Stimulated activated CD4-positive, alpha-beta T cell treated with anti-CD3 and anti-CD28 coated beads, Interleukin-1b, Interleukin-23, amount 100 ng/mL, for 1 hour (primary cell): ENCODE measurements at places on chromosomes 4 and X.

DNA sequence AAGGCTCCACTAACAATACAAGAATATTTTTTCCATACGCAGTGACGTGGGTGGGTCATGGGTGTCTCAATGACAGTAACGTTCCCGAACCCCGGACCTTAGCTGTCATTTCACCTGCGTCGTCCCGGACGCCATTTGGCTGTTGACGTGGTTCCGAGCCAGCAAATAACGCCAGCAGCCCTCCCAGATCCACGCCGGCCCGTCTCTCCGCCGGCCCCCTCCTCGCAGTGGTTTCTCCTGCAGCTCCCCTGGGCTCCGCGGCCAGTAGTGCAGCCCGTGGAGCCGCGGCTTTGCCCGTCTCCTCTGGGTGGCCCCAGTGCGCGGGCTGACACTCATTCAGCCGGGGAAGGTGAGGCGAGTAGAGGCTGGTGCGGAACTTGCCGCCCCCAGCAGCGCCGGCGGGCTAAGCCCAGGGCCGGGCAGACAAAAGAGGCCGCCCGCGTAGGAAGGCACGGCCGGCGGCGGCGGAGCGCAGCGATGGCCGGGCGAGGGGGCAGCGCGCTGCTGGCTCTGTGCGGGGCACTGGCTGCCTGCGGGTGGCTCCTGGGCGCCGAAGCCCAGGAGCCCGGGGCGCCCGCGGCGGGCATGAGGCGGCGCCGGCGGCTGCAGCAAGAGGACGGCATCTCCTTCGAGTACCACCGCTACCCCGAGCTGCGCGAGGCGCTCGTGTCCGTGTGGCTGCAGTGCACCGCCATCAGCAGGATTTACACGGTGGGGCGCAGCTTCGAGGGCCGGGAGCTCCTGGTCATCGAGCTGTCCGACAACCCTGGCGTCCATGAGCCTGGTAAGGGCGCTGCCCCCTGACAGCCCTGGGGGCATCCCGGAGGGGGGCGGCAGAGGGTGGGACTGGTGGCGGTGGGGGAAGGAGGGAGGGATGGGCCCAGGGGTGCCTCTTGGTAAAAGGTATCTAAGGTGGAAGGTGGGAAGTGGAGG lies at the start of gene CPE:
Gene CPE, plus strand, starts transcription at position 264 of the 933 bp plus-strand sequence. Its CDS starts 214 bp downstream, at position 478.
- DNase-seq: no peak

- DNase-seq: no peak
Observed at GRCh38 chr4:130600706-130601105, 1504.8 kb downstream of the C4orf33 start.

DNA sequence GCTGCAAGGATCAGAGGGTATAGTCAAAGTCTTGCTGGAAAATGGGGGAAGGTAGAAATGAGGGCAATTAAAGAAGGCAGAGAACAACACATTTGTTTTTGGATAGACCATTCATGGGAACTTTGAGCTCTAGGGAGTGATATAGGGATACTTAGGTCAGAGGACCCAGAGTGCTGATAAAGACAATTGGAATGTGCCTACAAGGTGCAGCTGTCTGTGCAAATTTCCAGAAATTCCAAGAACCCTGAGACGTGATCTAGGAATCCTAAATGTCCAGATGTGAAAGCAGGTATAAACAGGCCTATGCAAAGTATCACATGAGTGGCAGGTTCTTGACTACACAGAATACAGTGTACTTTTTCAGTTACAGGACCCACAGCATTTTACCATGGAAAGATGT lies 24.2 kb downstream of the FNIP2 start:
- no peak for DNase-seq

GRCh38 chr4:157706155-157706554 lies 466.7 kb downstream of the GASK1B start:
- no peak for DNase-seq

DNA sequence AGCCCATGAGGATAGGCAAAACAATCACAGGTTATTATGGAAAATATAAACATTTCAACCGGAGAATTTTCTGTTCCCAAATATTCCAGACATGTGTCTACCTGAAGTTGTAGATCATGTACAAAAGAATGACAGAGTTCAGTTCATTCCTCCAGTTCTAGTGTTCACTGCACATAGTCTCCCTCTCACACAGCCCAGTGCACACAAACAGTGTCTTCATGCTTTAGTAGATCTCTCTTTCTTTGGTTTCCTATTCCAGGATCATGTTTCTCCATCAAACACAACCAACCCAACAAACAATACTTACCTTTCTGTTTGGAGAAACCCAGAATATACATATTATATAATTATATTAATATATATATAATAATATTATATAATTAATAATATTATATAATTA lies 671.9 kb downstream of the TRIML1 start:
- no peak for DNase-seq

GRCh38 chrX:53263597-53264094 lies 17.7 kb downstream of the IQSEC2 start:
- DNase-seq: no peak

GRCh38 chrX:9566150-9566621 lies 101.3 kb downstream of the TBL1X start:
- DNase-seq: no peak

GRCh38 chrX:109843963-109844751 lies 111.1 kb upstream of the ACSL4 start:
- DNase-seq: no peak

GRCh38 chr4:128552586-128552907 lies 257.0 kb upstream of the JADE1 start:
- no peak for DNase-seq

GRCh38 chr4:16192057-16192456 lies 34.2 kb downstream of the TAPT1 start:
- DNase-seq: no peak
